ENCODE measurements at places on chromosomes 2 and 18. TPM values are rescaled to one million over a fixed set of nuclear protein-coding genes. Genes with fewer than 3 reads are reported as not detected.

Gene IGFBP5
- 246 TPM for total RNA-seq

Gene LRRC30
- not detected for total RNA-seq

Gene HNMT
- 16.8 TPM for total RNA-seq

Gene ABCB11
- not detected for total RNA-seq

Gene DPP4
- 42.1 TPM for total RNA-seq

Gene CHRNA1
- not detected for total RNA-seq

Gene CNTNAP5
- not detected for total RNA-seq

Gene INHBB
- total RNA-seq: 0.08 TPM

Gene MYO3B
- total RNA-seq: 0.47 TPM

Gene ATP6V1B1
- total RNA-seq: 0.94 TPM

Gene ACVR1C
- 0.08 TPM for total RNA-seq

Gene PECR
- 13.5 TPM for total RNA-seq

Gene LYPD6B
- not detected for total RNA-seq

Gene CD8B2
- 0.23 TPM for total RNA-seq

Gene NEB
- total RNA-seq: 0.94 TPM
